ENCODE measurements at places on chromosomes 12 and 14. TPM values are rescaled to one million over a fixed set of nuclear protein-coding genes. Genes with fewer than 3 reads are reported as not detected.

DNA sequence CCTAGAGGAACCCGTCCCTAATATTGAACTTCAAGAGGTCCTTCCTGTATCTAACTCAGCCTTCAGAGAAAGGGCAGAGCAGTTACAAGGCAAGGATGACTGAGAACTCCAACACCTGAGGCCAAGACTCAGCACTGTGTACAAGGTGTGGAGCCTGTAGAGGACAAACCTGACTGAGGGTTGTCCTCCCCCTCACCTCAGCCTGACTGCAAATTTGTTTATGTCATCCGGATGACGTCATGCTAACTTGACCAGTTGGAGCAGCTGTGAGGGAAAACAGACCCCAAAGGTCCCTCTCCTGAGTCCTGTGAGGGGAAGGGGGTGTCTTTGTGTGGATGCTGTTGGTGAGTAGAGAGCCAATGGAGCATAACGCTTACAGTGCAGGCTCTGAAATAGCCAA is 4.3 kb downstream of the CRACR2A start:
- DNase-seq: no peak

TAPBPL gene
- total RNA-seq: 1.1 TPM

SLC39A5 gene
- not detected for total RNA-seq

DNA sequence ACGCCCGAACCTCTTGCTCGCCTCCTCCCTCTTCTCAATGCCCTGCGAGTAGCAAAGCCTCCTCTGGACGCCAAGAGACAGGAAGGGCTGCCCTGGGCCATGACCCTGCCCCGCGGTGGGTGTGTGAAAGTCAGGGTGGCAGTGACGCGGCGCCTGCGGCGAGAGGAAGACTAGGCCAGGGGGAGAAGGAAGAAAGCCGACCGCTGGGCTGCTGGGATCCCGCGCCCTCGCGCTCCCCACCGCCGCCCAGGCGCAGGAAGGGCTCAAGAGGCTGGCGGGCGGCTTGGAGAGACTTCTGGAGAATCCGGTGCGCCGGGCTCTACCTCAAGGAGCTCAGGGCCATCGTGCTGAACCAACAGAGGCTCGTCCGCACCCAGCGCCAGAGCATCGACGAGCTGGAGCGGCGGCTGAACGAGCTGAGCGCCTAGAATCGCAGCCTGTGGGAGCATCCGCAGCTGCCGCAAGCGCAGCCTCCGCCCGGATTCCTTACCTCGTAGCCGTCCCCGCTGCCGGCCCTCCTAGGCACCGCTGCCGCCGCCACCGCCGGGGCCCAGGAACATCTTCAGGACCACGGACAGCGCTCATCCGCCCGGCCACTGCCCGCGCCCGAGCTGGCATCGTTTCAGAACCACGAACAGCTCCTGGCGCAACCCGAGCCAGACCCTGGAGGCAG is 105.0 kb upstream of the PRB2 start:
- peak; percentile 63 for DNase-seq

ITGB7 gene
- not detected for total RNA-seq

FSCB gene
- not detected for total RNA-seq

- no peak for DNase-seq
Measured at GRCh38 chr12:103705927-103706326, 118.9 kb downstream of the STAB2 start.

Data from SJSA1 (cell line).